Progenitor cell of endocrine pancreas (in vitro differentiated cells): ENCODE measurements at places on chromosomes 6 and 20.

DNA sequence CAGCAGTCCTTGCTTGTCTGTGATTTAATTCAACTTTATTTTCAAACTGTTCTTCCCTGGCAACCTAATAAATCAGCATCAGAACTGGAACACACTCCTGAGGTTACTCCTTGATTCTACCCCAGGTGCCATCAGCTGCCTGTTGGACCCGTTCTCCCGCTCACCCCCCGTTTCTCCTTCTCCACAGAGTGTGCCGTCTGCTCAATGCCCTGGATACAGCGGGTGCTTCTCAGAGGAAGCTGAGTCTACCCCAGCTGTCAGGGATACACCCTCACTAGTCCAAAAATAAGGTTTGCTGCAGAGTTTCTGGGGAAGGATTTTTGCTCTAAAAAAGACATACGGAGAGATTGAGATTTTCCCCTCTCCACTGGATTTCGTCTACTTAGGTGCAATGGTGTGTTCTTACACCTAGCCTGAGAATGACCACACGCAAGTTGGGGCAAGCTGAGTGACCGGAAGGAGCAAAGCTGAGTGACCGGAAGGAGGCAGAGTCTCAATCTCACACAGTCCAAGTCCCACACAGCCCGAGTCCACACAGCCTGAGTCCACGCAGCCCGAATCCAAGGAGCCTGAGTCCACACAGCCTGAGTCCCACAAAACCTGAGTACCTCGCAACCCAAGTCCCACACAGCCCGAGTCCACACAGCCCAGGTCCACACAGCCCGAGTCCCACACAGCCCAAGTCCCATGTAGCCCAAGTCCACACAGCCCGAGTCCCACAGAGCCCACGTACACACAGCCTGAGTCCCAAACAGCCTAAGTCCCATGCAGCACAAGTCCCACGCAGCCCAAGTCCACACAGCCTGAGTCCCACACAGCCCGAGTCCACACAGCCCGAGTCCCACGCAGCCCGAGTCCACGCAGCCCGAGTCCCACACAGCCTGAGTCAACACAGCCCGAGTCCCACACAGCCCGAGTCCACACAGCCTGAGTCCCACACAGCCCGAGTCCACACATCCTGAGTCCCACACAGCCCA, 58.6 kb upstream of the DACT2 start:
- DNase-seq, result no peak

GRCh38 chr20:53872561-53873229, 197.7 kb downstream of the BCAS1 start:
- DNase-seq, result no peak

GRCh38 chr6:139248911-139249310, 42.9 kb downstream of the TXLNB start:
- no peak for DNase-seq

- no peak for DNase-seq
Measured at GRCh38 chr6:136326038-136326553, 36.5 kb upstream of the BCLAF1 start.

DNA sequence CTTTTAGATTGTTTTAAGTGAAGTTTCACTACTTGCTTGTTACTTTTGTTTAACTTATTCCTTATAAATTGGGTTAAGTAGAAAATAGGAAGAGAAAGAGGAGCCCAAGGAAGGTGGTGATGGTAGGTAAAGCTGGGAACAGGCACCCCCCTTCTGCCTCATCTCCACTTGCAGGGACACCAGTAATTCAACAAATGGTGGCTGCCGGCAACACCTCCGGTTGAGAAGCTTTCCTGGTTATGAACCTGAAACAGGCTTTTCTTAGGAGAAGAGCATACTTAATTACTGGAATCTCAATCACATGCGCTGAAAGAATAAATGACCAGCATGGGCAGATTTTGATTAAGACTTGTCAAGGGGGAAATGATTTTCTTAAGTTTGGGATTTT, 158.9 kb upstream of the ZNF217 start:
- DNase-seq, result no peak

DNA sequence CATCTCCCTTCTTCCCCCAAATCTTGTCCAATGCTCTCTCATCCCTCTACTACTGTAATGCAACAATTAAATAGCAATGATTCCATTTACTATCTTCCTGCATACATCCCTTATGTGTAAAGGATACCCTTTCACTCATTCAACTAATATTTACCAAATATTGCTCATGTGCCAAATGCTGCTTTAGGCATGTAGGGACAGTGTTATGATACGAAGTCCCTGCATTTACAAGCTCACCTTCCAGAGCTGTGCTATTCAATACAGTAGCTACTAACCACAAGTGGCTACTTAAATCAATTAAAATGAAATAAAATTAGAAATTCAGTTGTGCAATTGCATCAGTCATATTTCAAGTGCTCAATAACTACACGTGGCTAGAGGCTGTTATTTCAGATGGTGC, 41.1 kb downstream of the GMDS start:
- no peak for DNase-seq

GRCh38 chr6:112846681-112847080, 499.6 kb downstream of the RFPL4B start:
- DNase-seq, result no peak

DNA sequence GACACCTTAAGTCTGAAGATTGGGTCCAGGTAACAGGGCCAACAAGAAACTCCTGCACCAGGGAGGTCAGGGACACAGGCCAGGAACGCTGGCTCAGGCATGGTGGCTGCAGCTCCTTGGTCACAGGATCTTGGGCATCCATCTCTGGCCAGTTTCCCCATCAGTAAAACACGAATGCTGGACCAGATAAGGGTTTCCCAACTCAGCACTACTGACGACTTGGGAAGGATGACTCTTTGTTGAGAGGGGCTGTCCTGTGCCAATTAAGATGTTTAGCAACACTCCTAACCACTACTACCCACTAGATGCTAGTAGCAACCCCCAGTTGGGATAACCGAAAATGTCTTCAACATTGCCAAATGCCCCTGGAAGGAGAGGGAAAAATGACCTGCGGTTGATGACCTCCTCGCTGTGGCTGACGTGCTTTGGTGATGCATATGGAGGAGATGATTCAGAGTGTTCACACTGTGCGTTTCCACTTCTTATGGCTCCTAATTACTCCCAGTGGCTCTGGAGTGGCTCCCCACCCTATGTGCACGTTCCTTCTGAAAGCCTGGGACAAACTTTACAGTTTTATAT, 261.9 kb downstream of the CDH26 start:
- no peak for DNase-seq
